MV-4-11 (cell line): ENCODE measurements at places on chromosomes 16 and 17.

DNA sequence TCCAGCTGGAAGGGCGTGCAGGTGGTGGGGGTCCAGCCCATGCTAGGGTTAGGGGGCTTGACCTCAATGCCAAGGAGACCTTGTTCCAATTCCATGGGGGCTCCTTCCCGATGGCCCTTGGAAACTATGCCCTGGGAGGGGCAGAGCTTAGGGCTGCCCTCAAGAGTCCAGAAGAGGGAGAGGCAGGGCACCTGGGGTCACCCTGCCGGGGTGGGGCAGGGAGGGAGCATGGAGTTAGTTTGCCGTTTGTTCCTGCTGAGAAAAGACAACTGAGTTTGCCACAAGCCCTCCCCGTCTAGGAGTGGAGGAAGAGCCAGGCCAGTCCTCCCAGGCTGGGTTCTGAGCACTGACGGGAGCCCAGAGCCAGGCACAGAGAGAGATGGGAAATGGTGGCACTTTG, 21.4 kb downstream of the MMP15 start:
- no peak for DNase-seq

- peak; percentile 76 for DNase-seq
Measured at GRCh38 chr17:40448213-40448638, 5.0 kb downstream of the IGFBP4 start.

DNA sequence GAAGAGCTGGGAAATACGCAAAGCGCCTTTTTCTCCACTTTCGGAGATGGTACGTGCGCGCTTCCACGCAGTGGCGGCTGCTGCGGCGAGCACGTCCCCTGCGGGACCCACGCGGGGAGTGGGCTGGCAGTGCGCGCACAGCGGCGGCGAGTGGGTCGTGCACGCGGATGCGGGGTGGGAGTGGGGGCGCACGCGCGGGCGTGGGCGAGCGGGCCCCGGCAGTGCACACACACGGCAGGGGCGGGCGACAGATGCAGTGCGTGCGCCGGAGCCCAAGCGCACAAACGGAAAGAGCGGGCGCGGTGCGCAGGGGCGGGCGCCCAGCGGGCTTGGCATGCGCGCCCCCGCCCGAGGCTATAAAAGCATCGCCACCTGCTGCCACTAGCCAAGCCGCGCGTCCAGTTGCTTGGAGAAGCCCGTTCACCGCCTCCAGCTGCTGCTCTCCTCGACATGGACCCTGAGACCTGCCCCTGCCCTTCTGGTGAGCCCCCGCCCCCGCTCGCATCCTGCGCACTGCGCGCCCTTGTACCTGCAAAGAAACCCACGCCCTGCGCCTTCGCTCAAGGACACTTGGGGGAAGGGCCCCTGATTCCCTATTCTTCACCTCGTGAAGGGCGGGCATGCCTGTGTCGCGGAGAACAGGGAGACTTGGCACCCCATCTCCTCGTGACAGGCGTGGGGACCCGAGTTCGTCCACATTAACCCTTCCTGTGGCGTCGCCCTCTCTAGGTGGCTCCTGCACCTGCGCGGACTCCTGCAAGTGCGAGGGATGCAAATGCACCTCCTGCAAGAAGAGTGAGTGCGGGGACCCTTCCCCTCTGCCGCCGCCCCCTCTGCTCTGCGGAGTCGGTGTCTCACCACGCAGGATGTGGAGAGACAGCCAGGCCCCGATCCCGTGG, at the start of gene MT3:
Gene MT3 (plus strand): TSS at position 388 of the 899 bp plus-strand sequence. CDS start 63 bp downstream, at position 451.
- DNase-seq = no peak

DNA sequence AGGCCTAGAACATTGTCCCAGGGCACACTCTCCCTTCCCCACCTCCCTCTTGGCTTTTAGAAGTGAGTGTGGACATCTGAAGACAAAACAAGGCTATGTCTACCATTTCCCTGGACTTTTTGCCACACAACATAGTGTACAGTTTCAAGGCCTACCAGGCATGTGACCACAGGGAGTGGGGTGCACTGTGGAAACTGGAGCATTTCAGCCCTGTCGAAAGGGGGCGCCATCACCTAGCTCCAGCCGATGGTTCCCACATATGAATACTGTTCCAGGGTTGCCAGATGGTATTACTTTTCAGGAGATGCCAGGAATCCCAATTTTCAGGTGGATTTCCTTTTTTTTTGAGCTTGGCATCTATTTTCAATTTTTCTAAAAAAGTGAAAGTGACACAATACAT, 140.7 kb downstream of the KATNIP start:
- DNase-seq = peak; percentile 14

DNA sequence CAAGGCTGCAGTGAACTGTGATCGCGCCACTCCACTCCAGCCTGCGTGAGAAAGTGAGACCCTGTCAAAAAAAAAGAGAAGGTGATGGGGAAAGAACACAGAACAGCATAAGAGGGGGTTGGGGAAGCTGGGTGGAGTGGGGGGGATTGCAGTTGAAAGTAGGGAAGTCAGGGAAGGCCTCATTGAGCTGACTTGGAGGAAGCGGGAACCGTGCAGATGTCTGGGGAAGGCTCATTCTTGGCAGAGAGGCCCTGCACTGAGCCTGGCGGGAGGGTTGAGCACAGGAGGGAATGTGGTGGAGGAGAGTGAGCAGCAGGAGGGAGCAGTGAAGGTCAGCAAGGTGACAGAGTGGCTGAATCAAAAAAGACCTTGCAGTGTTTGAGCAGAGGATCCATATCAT, 26.9 kb downstream of the IL4R start:
- peak; percentile 29 for DNase-seq

GRCh38 chr16:24988593-24989338, 26.4 kb downstream of the ARHGAP17 start:
- no peak for DNase-seq

DNA sequence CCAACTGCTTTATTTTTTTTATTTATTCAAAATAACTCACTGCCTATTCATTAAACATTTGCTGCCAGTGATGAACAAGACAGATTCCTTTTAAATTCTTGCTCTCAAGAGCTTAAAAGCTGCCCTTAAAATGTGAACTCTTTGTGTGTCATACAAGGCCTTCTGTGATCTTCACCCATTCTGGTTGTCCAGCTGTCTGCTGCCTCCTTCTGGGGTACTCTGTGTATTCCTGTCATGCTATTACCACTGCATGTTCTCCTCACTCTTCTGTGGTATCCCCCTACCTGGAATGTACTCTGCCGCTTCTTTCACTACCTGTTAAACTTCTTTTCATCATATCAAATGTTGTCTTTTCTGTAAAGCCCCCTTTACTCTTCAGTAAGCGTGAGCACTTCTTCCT, 165.8 kb downstream of the CHD9 start:
- DNase-seq = no peak

GRCh38 chr17:31649302-31649701, 209.7 kb downstream of the COPRS start:
- no peak for DNase-seq

DNA sequence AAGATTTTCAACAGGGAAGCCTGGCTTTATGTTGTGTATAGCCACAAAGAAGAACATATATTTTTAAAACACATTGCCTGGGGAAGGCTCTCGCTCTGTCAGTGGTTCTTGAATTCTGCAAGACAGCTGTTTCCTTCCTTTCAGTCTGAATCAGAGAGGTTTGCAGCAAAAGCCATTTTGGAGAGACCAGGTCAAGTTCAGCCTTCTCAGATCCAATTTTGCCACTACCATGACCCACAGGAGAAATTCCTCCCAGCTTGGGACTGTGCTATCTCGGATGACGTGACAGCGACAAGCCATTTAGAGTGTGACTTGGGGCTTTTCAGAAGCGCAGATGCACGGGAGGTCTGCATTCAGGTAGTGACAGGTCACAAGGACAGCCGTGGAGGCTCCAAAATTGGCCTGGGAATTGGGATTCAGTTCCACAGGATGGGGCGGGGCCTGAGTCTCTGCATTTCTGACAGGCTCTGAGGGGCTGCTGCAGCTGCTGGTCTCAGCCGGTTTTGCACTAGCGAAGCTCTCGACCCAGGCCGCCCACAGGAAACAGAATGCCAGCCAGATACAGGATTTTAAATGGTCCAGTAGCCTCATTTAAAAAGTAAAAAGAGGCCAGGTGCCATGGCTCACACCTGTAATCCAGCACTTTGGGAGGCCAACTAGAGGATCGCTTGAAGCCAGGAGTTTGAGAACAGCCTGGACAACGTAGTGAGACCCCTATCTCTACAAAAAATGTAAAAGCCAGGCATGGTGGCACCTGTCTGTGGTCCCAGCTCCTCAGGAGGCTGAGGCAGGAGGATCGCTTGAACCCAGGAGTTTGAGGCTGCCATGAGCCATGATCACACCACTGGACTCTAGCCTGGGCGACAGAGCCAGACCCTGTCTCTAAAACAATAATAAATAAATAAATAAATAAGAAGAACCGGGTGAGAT, 196.6 kb upstream of the CIBAR2 start:
- peak; percentile 56 for DNase-seq

DNA sequence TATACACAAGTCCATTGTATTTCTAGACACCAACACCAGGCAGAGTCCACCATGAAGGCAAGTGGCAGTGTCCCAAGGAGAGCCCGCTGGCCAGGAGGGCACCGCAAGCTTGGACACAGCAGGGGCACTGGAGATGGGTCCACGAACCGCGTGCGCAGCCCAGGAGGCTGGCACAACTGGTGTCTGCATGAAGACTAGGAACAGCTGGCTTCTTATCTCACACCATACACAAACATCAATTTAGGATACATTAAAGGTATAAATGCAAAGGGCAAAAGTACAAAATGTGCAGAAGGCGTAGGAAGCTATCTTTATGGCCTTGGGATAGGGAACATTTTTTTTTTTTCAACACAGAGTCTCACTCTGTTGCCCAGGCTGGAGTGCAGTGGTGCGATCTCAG, 52.4 kb downstream of the ANKRD11 start:
- DNase-seq = no peak

GRCh38 chr16:49472598-49472997, 99.0 kb downstream of the C16orf78 start:
- DNase-seq = no peak

DNA sequence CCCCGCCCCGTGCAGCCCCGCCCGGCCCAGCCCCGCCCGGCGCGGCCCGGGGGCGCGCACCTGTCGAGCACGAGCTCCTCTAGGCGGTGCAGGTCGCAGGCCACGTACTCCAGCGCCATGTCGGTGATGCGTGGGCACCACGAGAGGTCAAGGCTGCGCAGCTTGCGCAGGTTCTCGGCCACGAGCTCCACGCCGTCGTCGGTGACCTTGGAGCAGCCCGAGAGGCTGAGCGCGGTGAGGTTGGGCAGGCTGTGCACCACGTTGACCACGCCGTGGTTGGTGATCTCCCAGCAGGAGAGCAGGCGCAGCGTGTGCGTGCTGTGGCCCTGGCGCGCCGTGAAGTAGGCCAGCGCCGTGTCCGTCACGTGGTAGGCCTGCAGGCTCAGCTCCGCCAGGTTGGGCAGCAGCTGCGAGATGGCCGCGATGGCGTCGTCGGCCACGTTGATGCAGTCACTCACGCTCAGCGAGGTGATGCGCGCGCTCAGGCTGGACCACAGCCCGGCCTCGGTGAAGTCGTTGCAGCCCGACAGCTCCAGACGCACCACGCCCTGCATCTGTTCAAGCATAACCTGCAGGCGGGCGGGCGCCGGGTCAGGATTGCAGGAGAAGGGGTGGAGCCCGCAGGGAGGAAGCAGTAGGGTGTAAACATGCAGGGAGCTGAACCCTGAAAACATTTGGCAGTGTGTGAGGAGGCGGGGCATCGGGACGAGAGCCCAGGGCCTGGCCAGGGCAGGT, 5.3 kb upstream of the WDR24 start:
- DNase-seq = no peak

DNA sequence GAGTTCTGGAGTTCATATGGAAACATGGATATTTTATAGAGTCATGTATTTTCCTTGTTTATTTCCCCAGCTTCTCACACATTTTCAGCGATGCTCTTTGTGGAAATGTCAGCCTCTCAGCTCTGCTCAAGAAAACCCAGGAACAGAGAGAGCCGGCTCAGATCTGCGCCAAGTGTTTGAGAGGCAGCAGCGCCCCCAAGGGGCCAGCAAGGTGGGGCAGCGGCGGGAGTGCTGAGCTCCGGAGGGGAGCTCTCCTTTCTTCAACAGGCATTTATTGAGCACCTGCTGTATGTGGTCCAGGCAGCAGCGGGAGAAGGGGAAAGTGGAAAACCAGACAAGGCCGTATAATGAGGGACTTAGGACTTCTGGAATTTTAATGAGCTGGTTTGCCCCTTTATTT, 421.1 kb upstream of the C16orf82 start:
- DNase-seq = no peak

GRCh38 chr17:62051053-62051452, 14.0 kb downstream of the MED13 start:
- DNase-seq = no peak

- DNase-seq = no peak
Measured at GRCh38 chr17:21077281-21077680, 34.5 kb upstream of the USP22 start.

GRCh38 chr16:84888450-84888849, 68.7 kb downstream of the CRISPLD2 start:
- no peak for DNase-seq

GRCh38 chr17:64213995-64214811, 48.9 kb downstream of the TEX2 start:
- DNase-seq = no peak

DNA sequence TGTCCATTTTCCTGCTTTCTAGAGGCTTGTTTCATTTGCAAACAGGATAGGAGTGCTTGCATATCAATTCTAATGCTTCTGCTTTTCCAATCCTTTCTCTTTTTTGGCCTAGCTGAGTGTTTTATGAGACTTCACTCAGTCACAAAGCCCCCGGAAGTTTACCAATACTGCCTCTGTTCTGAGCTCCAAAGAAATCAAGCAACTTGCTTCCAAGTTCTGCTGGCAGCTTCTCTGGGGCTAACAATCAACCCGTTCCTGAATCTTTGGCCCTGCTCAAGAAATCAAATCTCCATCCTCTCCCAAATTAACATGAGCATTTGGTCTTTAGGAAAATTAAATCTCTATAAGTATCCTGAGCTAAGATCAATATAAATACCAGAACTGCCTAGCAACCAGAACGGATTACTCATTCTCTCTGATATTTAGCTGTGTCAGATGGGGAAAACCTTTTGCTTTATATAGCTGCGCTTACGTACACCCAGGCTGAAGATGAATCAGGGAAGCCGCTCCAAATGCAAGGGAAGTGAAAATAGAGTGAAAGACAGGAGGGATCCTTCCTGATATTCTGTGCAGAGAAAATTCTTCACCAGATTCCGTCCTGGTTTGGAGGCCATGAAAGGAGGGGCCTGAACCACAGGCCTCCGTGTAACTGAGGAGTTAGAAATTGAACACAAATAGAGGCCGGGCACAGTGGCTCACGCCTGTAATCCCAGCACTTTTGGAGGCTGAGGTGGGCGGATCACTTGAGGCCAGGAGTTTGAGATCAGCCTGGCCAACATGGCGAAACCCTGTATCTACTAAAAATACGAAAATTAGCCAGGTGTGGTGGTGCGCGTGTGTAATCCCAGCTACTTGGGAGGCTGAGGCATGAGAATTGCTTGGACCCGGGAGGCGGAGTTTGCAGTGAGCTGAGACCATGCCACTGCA, 23.3 kb upstream of the GRB2 start:
- DNase-seq = peak; percentile 88

DNA sequence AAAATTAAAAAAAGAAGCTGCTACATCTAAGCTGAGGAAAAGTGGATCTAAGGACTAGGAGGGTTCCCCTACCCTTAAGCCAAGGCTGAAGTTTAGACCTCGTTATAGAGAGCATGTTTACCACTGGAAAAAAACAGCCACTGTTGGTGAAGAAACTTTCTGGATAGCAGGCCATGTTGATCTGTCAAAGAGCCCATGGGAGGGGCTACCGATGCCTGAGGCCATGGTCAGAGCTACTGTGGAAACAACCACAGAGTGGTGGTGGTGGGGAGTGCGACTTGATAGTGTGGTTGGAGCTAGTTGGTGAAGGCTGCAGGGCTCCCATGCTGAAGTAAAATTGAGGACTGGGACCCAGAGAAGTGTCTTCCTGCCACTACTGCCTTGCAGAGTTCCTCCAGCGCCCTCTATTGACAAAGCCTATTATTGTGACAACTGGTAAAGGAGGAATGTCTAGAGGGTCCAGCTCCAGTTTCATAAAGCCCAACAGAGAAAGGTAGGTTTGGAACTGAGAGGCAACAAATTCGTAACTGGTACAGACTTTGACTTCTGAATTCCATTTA, 12.7 kb upstream of the FAM20A start:
- DNase-seq = peak; percentile 74
